ENCODE measurements at places on chromosomes 11 and 22. TPM values are rescaled to one million over a fixed set of nuclear protein-coding genes. Genes with fewer than 3 reads are reported as not detected.

- DNase-seq, result no peak
- H3K4me3 ChIP-seq, result no peak overlapping the region
- no peak overlapping the region for H3K27ac ChIP-seq
- no peaks in the 10 kb centered on the region for H3K27me3 ChIP-seq
- H3K36me3 ChIP-seq, result no peaks in the 10 kb centered on the region
Measured at GRCh38 chr22:27761000-27761399, 40.6 kb downstream of the MN1 start.

- no peaks in the 10 kb centered on the region for H3K36me3 ChIP-seq
- H3K4me3 ChIP-seq, result peak overlapping the region; percentile 34
- peaks cover 56% of the 10 kb centered on the region for H3K4me1 ChIP-seq
- H3K27ac ChIP-seq, result peak overlapping the region; percentile 86
Measured at GRCh38 chr22:37273126-37273845, 9.0 kb upstream of the CYTH4 start.

GRCh38 chr11:37712251-37712650 is 1114.2 kb upstream of the RAG2 start:
- no peak for DNase-seq
- H3K27me3 ChIP-seq, result no peaks in the 10 kb centered on the region
- no peaks in the 10 kb centered on the region for H3K36me3 ChIP-seq
- H3K27ac ChIP-seq, result no peak overlapping the region

- no peak overlapping the region for H3K4me3 ChIP-seq
- DNase-seq, result no peak
- no peaks in the 10 kb centered on the region for H3K4me1 ChIP-seq
Measured at GRCh38 chr11:133819114-133819513, 26.2 kb downstream of the SPATA19 start.

DNA sequence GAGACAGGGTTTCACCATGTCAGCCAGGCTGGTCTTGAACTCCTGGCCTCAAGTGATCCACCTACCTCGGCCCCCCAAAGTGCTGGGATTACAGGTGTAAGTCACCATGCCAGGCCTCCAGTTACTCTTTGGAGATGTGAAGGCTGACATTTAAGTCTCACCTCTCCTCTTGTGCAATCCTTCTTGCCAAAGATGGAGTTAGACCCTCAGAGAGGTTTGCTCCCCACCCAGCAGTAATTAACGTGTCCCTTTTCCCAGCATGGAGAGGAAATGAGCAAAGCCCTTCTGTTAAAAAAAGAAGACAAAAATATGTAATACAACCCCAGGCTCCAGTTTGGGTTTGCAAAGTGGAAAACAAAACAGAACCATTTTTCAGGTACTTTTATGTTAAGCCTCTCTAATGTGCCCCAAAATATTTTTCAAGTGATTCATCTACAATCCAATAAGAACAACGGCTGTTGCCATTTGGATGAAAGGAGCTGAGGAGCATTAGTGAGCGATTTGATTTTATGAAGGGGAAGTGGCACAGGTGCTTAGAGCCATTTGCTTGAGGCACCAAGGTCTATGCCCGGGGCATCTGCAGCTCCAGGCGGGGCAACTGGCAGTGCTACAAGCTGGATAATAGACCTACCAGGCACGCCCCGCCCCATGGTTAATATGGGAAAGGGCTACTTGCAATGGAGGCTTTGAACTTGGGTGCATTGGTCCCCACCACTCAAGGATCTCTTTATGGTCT is 57.2 kb downstream of the GRIK4 start:
- no peaks in the 10 kb centered on the region for H3K27me3 ChIP-seq
- H3K4me1 ChIP-seq, result peaks cover 11% of the 10 kb centered on the region
- no peaks in the 10 kb centered on the region for H3K36me3 ChIP-seq
- no peak for DNase-seq
- no peak overlapping the region for H3K4me3 ChIP-seq
- no peak overlapping the region for H3K27ac ChIP-seq

GRCh38 chr22:23276656-23277582 is 96.6 kb downstream of the BCR start:
- peaks cover 30% of the 10 kb centered on the region for H3K4me1 ChIP-seq
- H3K36me3 ChIP-seq, result no peaks in the 10 kb centered on the region
- H3K27me3 ChIP-seq, result no peaks in the 10 kb centered on the region
- H3K27ac ChIP-seq, result peak overlapping the region; percentile 65
- H3K4me3 ChIP-seq, result no peak overlapping the region

DNA sequence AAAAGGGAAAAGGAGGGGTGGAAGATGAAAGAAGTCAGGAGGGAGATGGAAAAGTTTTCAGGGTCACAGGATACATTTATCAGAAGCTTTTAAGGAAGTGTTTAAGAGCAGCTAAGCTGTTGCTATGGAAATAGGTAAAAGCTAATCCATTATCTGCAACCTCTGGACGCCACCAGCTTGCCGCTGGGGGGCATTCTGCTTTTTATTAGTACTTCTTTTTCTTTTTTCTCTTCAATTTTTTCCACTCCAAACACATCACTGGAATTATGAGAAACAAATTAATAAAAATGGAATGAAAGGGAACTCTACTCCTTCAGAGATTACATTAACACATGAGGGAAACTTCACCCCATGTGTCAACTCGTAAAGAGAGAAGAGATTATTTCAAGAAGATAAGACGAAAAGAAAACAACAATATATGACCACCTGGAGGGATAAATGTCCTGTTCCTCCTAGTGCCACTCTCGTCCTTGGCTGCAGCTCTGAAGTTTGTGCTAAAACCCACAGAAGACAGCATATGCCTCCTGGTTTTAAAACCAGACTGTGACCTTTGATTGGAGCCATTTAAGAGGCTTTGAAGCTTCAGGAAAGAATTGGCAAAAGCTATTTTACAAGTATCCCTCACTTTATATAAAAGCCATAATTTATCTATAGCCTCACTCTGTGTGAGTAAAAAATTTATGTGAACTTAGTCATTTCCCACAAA is 972.8 kb downstream of the OPCML start:
- H3K27me3 ChIP-seq, result no peaks in the 10 kb centered on the region
- no peak overlapping the region for H3K4me3 ChIP-seq
- no peak for DNase-seq

- no peak for DNase-seq
- H3K36me3 ChIP-seq, result peaks cover 5% of the 10 kb centered on the region
- H3K4me1 ChIP-seq, result peaks cover 7% of the 10 kb centered on the region
- no peak overlapping the region for H3K4me3 ChIP-seq
Measured at GRCh38 chr11:104803776-104804175, 94.5 kb downstream of the CASP12 start.

- DNase-seq, result peak; percentile 54
- no peaks in the 10 kb centered on the region for H3K4me1 ChIP-seq
- H3K27me3 ChIP-seq, result peaks cover 24% of the 10 kb centered on the region
Measured at GRCh38 chr11:69210310-69211035, 54.7 kb downstream of the SMIM38 start.

DNA sequence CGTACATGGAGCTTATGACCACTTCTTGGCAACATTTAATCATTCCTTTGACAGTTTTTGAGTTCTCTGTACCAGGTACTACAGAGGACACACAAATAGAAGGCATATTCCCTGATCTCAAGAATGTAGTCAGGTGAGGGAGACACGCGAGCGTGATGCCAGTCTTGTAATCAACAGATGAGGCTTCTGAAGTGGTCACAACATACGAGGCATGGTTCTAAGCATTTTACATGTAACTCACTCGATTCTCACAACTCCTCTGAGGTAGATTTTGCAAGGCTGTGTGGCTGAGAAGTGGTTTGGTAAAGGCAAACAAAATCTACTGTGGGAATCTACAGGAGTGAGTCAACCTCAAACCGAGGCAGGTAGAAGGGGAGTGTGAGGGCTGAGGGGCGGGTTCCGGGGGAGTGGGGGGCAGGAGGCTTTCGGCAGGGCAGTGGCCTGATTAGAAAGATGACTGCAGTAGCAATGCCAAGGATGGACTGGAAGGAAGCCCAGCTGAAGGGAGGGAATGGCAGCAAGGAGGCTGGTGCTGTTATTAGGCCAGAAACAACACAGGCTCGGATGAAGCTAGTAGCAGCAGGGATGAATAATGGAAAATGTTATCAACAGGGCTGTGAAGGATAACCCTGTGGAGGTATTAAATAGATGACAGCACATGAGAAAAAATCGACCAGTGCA is 63.8 kb downstream of the ST14 start:
- no peak overlapping the region for H3K27ac ChIP-seq
- peaks cover 24% of the 10 kb centered on the region for H3K4me1 ChIP-seq
- no peak for DNase-seq
- no peaks in the 10 kb centered on the region for H3K27me3 ChIP-seq
- no peaks in the 10 kb centered on the region for H3K36me3 ChIP-seq

DNA sequence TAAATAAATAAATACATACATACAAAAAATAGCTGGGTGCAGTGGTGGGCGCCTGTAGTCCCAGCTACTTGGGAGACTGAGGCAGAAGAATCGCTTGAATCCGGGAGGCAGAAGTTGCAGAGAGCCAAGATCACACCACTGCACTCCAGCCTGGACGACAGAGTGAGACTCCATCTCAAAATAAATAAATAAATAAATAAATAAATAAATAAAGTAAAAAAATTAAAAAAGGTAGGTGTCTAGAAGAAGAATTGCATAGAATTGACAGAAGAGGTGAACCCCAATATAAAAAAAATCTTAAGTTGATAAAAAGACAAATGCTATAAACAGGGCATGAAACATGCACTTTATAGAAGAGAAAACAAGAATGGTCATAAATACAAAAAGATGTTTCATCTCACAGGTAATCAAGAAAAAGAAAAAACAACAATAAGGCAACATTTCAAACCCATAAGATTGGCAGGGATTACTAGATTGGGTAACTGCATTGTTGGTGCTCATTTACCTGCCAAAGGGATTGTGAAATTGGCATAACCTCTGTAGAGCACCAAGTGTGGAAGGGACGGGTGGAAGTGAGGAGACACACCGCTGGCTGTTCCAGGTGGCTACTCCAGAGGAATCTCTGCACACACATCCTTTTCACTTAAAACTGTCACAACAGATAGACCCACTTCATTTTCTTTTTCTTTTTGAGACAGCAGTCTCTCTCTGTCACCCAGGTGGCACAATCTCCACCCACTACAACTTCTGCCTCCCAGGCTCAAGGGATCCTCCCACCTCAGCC is 44.7 kb downstream of the NF2 start:
- DNase-seq, result no peak
- peak overlapping the region; percentile 30 for H3K27ac ChIP-seq
- H3K4me3 ChIP-seq, result no peak overlapping the region

GRCh38 chr11:125076378-125076945 is 13.4 kb downstream of the SLC37A2 start:
- H3K4me1 ChIP-seq, result peaks cover 7% of the 10 kb centered on the region
- H3K27ac ChIP-seq, result no peak overlapping the region
- no peak for DNase-seq
- no peaks in the 10 kb centered on the region for H3K27me3 ChIP-seq
- no peak overlapping the region for H3K4me3 ChIP-seq

DNA sequence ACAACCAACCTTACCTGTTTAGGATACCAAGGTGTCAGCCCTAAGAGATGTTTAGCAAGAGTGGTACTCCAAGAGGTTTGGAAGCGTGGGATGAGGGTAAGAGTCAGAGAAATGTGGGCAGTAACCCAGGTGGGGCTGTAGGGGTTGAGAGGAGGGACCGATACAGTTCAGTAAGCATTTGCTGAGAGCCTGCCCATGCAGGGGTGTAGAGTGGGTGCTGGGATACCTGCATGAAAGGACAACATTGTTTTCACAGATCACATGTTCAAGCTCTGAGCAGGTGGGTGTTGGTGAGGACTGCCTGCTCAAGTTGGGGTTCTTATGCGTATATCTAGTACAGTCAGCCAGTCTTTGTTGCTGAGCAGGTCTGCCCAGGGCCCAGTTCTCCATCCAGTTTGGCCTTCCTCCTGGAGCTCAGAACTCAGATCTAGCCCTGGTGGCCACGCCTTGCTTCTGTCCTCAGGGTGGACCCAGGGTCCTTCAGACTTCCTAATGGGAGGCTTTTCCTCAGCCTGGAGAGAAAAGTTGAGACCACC is 14.8 kb downstream of the PPFIBP2 start:
- H3K36me3 ChIP-seq, result no peaks in the 10 kb centered on the region
- no peaks in the 10 kb centered on the region for H3K27me3 ChIP-seq
- H3K4me1 ChIP-seq, result peaks cover 39% of the 10 kb centered on the region
- H3K27ac ChIP-seq, result no peak overlapping the region
- DNase-seq, result no peak

GRCh38 chr11:68564261-68564660 is 103.7 kb downstream of the PPP6R3 start:
- no peak for DNase-seq
- H3K27me3 ChIP-seq, result no peaks in the 10 kb centered on the region
- no peak overlapping the region for H3K27ac ChIP-seq

- DNase-seq, result no peak
- no peaks in the 10 kb centered on the region for H3K4me1 ChIP-seq
- no peaks in the 10 kb centered on the region for H3K27me3 ChIP-seq
- no peak overlapping the region for H3K27ac ChIP-seq
- no peaks in the 10 kb centered on the region for H3K36me3 ChIP-seq
- no peak overlapping the region for H3K4me3 ChIP-seq
Measured at GRCh38 chr11:95465887-95466286, 234.9 kb upstream of the SESN3 start.

DNA sequence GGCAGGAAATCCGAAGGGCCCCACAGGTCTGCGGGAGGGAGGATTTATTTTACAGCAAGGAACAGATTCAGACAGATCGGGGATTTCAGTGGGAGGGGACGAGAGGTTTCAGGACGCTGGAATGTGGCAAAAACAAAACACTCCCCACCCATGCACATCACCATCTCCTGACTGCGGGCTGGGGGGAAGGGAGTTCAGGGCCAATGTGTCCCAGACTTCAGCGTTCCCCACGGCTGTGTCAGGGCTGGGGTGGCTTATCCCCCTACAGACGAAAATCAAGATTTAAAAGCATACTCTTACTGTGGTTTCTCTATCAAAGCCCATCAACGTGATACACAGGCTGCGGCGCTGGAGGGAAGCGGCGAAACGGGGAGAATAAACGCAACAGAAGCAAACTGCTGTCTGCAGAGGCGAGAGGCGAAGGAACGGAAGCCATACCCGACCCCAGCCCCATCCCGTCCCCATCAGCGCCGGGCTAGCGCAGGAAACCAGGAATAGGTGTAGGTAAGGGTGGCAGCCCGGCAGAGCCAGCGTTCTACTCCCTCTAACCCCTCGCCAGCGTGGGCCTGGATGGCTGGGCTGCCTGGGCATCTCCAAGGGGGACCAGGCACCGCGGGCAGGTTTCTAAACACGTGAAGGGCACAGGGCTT is 2.7 kb downstream of the TENM4 start:
- H3K27me3 ChIP-seq, result peaks cover 40% of the 10 kb centered on the region
- no peak for DNase-seq
- no peak overlapping the region for H3K4me3 ChIP-seq
- no peak overlapping the region for H3K27ac ChIP-seq
- peaks cover 7% of the 10 kb centered on the region for H3K36me3 ChIP-seq

GRCh38 chr11:7592711-7593110 is 78.9 kb downstream of the PPFIBP2 start:
- no peak overlapping the region for H3K4me3 ChIP-seq
- no peak for DNase-seq
- H3K27me3 ChIP-seq, result no peaks in the 10 kb centered on the region
- H3K27ac ChIP-seq, result no peak overlapping the region
- no peaks in the 10 kb centered on the region for H3K36me3 ChIP-seq
- H3K4me1 ChIP-seq, result peaks cover 14% of the 10 kb centered on the region

- no peaks in the 10 kb centered on the region for H3K36me3 ChIP-seq
- peak overlapping the region; percentile 67 for H3K4me3 ChIP-seq
- DNase-seq, result no peak
- no peak overlapping the region for H3K27ac ChIP-seq
- H3K4me1 ChIP-seq, result peaks cover 4% of the 10 kb centered on the region
Measured at GRCh38 chr11:1573077-1573902, 1.2 kb upstream of the DUSP8 start.

The KCTD14 gene
- 0.29 TPM for total RNA-seq

The BLID gene
- total RNA-seq, result not detected

The RAG2 gene
- not detected for total RNA-seq

The THRSP gene
- not detected for total RNA-seq

The FAM118B gene
- 13.8 TPM for total RNA-seq

The PKDREJ gene
- total RNA-seq, result 0.07 TPM

The MAPK12 gene
- total RNA-seq, result 9.0 TPM

The GSTT4 gene
- not detected for total RNA-seq

The OVOL1 gene
- total RNA-seq, result not detected

The OR52A1 gene
- not detected for total RNA-seq

The FDXACB1 gene
- 6.2 TPM for total RNA-seq
